ENCODE measurements at places on chromosomes 12 and 14.

DNA sequence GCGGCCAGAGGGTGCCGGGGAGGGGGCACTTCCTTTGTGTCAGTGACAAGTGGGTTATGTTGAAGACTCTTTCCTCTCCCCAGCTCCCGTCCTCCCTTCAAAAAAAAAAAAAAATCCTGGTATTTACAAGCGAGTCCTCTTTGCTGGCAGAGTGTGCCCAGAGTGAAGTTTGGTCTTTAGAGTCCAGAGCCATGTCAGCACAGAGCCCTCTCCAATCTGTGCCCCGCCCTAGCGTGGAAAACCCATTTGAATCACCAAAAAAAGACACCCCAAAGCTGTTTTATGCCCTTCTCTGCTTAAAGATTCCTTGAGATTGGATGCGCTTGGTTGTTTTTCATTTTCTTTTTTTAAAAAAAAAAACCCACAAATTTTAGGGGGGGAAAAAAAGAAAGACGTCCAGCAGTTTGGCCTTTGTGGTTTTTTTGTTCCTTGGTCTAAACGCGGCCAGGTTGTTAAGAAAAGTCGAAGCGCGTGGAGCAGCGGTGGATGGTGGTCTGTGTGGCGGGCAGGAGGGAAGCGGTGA lies 3.3 kb downstream of the NKX2-1 start:
- DNase-seq: no peak

DNA sequence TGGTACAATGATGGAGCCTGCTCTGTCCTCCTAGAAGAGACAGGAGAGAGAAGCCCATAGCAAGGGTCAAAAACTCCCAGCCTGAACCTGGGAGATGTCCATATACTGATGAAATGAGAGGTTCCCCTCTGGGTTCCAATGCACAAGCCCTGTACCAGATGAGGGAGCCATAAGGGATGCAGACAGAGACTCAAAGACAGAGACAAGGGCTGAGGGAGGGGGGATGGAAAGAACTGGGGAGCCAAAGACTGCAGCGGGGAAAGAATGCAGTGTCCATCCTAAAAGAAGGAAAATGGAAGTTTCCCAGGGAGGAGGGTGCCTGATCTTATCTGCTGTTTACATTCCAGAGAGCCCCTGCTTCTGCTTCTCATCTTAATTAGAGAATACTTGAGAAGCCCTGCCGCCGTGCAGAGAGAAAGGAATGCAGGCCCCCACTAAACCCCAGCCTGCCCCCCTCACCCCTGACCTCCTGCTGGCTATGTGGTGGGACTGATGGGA lies 27.7 kb downstream of the KRT18 start:
- DNase-seq: no peak

- DNase-seq: no peak
These were observed 65.0 kb downstream of the SERPINA3 start for GRCh38 chr14:94677213-94677612.

GRCh38 chr12:6056406-6057240 lies 67.8 kb downstream of the VWF start:
- DNase-seq: no peak

- no peak for DNase-seq
These were observed 41.8 kb upstream of the SNX6 start for GRCh38 chr14:34671716-34672115.
